ENCODE measurements at places on chromosomes 7 and 10.

DNA sequence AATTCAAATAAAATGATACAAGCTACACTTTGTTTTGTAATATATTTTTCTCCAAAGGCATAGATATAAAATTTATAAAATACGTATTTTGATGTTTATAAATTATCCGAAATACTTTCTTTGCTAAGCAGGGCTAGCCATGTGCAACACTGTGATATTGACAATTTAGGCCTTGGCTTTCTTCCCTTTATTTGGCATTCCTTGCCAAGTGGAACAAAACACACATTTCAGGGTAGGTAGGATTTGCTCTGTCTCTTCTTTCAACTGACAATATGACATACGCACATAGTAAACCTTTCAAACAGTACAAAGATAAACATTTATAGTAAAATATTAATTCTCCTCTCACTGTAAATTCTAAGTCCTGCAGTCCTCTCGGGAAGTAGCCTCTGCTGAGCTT is 103.3 kb upstream of the POT1 start:
- DNase-seq: no peak

DNA sequence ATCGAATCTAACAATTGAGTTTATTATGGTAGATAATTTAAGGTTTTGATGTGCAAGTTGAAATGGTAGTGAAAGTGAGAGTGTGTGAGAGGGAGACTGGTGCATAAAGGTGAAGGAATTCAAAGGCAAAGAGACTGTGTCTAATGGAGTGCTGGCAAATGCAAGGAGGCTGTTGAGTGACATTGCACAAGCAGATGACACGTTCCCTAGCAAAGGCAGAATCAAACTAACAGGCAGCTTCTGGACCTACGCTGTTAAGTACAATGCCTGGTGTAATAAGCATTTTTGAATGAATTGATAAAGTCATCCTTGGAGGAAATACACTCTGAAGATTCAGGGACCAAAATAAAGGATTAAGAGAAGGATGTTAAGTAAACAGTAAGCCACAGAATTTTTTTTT is 11.7 kb upstream of the GPR141 start:
- no peak for DNase-seq

- no peak for DNase-seq
These were observed 279.7 kb downstream of the ARHGAP12 start for GRCh38 chr10:31648966-31649365.

- no peak for DNase-seq
These were observed 21.8 kb upstream of the GOLGA7B start for GRCh38 chr10:97827702-97828291.
